M059J (cell line): ENCODE measurements at places on chromosomes 16 and 17. TPM values are rescaled to one million over a fixed set of nuclear protein-coding genes. Genes with fewer than 3 reads are reported as not detected.
A peak's percentile ranks its signal among the peaks of the same experiment; 100 is the strongest.

GRCh38 chr17:21394265-21394664 is 18.1 kb downstream of the KCNJ12 start:
- DNase-seq: peak; percentile 20

DNA sequence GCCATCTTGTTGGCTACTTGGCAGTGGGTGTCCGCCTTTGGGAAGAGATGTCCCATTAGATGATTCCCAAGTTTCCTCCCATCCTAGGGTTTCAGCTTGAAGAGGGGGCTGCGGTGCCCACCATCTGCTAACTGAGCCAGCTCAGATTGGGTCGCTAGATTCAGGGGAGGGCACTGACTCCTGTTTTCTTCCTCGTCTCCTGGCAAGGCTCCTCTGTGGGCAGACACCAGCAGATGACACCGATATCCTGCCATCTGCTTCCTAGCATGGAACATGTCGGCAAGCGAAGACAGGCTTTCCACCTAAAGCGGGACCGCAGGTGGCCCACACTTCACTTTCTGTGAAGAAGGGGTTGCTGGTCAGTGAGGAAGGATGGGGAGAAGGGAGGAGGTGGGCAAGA is 27.3 kb downstream of the C17orf75 start:
- DNase-seq: no peak

GRCh38 chr17:8287651-8288335 is 677 bp upstream of the RANGRF start:
- no peak for DNase-seq

DNA sequence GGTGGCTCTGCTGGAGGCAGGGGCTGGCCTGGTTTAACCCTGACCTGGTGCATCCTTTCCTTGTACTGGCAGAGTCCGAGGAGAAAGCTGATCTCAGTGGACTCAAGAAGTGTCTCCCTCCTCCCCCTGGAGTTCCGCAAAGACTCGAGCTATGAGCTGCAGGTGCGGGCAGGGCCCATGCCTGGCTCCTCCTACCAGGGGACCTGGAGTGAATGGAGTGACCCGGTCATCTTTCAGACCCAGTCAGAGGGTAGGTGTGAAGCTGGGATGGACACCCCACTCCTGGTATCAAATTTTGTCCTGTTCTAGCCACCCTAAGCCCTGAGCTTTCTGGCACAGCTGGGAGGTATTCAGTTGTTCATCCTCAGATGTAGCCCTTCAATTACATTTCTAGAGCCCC is 42.5 kb downstream of the IL21R start:
- DNase-seq: no peak

The TMEM204 gene
- not detected in 2 replicates for total RNA-seq

GRCh38 chr16:14302399-14303181 is 231.5 kb downstream of the MRTFB start:
- DNase-seq: peak; percentile 25
